ENCODE measurements at places on chromosomes 12 and 14.

DNA sequence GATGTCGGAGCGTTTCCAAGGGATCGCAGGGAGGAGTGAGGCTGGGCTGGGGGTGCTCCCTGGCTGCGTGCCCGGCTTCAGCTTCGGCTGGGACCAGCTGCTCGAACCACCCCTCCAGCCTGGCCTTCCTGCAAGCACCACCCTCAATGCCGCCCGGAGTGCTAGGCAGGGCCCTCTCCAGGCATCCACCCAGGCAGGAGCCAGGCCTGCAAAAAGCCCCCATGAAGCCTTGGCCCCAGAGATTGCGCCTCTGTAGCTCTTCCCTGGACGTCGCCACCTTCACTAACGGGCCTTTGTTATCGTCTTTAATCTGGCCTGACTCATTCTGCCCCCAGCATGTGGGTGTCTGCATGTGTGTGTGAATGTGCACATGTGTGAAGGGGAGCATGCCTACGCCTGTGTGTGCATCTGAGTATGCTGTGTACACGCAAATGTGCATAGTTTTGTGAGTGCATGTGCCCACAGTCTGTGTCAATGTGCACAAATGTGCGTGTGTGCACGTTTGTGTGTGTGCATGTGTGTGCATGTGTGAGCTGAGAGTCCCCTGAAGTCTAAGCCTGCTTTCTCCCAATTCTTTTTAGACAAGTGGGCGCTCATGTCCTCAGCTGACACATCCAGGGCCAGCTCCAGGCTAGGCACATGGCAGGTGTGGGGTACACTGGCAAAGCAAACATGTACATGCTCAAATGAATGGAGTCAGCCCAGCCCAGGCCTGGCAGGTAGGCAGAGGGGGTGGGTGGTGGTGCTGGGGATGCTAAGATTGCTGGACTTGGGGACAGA, 195.4 kb upstream of the C14orf180 start:
- DNase-seq, result no peak

DNA sequence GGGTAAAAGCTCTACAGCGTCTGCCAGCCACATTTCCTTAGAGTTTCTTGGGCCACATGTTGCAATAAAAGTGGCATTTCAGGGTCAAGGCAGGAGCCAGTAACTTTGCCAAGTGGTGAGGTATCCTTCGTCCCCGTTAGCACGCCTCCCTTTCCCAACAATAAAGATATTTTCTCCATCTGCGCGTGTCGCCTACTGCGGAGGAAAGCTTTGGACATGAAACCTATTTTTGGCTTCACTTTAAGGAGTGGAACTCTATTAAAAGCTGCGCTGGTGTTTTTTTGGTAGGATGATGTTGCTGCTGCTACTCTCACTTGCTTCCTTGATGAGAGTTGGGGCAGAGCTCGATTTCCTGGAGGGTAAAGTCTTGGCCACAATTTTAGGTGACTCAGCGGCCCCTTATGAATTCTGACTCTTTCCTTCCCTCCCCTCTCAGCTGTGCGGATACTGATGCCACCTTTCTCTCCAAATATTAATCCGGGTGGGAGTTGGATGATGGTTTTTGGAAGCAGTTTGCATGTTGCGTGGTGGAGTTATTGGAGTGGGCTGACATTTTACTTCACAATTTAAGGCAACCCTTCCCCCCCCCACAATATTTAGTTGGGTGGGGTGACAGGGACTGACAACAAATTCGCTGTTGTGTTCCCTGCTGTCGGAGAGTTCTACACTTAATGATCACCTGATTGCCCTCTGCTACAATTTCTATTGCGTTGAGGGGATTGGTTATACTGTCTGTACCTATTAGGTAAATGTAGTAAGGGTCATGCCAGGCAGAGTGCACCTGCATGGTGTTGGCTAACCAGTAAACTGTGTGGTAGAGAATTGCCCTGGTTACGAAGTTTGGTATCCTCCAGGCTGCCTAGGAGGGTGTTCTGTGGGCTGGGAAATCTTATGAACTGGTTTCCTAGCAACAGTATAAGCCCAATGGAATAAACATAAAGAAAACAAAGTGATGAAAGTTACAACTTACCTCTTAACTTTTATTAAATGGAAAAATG, 1.1 kb downstream of the CCDC91 start:
- no peak for DNase-seq

DNA sequence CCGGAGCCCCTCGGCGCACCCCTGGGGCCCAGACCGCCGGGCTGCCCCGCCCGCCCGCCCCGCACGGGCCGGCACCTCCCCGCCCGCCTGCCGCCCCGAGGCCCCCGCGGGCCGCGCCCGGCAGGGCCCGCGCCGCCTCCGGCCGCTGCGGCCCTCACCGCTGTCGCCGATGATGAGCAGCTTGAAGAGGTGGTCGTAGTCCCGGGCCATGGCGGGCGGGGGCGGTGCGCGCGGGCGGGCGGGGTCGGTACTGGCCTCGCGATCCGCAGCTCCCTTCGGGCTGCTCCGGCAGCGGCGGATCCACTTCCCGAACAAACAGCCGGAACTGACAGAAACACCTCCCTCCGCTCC, at the start of gene RAB35:
TSS of gene RAB35 (minus strand) at position 313 of the 351 bp plus-strand sequence. CDS start at position 210, 103 bp downstream.
- no peak for DNase-seq

DNA sequence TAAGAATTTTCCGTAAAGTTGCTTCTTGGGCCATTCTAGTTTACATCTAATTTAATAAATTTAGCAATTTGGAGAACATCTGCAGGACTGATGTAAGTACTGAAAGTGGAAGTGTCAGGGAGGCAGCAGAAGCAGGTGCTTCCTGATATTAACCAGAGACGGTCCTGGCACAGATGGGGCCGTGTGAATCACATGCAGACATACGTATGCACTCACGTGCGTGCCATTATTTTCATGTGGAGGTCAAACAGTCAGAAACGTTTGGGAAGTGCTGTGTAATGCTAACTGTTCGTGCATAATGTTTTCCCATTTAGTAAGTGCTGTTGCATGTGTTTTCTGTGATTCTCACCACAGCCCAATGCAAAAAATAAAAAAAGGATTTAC, 87.8 kb upstream of the DYNC1H1 start:
- peak; percentile 79 for DNase-seq

- no peak for DNase-seq
Observed at GRCh38 chr14:104580961-104581360, 1.4 kb downstream of the C14orf180 start.

GRCh38 chr12:112370199-112370598, 12.0 kb downstream of the HECTD4 start:
- no peak for DNase-seq

DNA sequence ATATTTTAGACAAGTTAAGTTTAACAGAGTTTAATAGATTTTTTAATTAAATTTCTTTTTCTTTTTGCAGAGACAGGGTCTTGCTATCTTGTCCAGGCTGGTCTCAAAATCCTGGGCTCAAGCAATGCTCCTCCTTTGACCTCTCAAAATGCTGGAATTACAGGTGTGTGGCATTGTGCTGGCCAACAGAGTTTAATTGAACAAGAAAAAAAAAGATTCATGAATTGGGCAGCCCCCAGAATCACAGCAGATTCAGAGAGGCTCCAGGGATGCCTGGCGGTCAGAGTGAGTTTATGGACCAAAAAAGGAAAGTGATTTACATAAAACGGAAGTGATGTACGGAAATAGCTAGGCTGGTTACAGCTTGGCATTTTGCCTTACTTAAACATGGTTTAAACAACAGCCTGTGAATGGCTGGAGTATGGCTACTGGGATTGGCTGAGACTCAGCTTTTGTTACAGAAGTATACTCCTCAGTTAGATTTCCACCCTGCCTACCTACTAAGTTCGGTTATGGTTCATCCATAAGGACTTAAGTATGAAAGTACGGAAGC, 14.5 kb upstream of the TESPA1 start:
- no peak for DNase-seq

DNA sequence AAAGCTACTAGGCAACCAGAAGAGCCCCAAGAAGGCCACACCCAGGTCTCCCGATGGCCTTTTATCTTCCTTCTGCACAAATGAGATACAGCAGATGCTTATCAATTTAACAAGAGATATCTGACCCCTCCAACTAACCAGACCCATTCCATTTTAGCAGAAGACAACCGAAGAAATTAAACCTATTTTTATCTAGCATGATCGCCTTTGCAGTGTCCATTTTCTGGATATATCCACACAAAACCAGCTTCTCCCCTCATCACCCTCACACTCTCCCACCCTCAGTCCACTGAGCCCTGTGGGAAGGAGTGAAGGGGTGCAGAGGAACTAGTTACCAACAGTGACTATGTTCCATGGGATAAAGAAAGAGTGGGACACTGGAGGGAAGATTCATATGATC, 20.9 kb upstream of the DHRS4 start:
- no peak for DNase-seq

GRCh38 chr14:95200404-95200803, 43.1 kb upstream of the DICER1 start:
- DNase-seq, result no peak

- no peak for DNase-seq
Observed at GRCh38 chr14:37170993-37171392, 1.4 kb downstream of the SLC25A21 start.

DNA sequence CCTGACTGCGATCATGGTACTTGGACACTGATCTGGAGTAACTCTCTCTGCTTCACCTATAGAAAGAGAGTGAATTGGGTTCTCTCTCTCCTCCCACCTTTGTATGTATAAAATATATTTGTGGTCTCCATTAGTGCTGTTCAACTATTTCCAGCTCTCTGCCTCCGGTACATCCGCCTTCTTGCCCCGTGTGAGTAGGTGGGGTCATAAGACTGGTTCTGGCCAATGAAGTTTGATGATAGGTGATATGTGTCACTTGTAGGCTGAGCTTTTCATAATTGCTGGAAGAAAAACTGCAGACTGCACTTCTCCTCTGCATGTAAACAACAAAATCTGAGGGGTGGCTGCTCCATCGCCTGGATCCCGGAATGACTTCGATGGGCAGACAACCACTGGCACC, 210.4 kb downstream of the EXOC5 start:
- no peak for DNase-seq

- DNase-seq, result no peak
Observed at GRCh38 chr12:27394676-27395075, 51.9 kb upstream of the SMCO2 start.

GRCh38 chr12:121334513-121335343, 17.5 kb downstream of the ANAPC5 start:
- peak; percentile 25 for DNase-seq

- DNase-seq, result no peak
Observed at GRCh38 chr12:58186914-58187313, 245.5 kb downstream of the ATP23 start.

DNA sequence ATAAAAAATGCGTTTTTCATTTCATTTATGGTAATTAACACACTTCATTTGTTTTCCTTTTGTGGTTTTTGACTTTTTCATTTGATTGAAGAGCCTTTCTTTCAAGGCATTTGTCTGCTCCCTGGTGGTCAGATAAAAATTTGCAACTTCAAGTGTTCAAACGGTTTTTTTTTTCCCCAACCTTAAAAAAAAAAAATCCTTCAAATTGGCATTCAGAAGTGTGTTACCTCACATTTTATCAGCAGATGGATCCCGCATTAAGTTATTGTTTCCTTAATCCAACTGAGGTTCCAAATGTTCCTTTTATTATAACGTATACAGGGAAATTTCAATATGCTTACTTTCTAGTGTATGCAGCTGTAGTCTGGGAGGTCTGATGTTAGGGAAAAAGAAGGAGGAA, 47.2 kb downstream of the MYF5 start:
- DNase-seq, result no peak

DNA sequence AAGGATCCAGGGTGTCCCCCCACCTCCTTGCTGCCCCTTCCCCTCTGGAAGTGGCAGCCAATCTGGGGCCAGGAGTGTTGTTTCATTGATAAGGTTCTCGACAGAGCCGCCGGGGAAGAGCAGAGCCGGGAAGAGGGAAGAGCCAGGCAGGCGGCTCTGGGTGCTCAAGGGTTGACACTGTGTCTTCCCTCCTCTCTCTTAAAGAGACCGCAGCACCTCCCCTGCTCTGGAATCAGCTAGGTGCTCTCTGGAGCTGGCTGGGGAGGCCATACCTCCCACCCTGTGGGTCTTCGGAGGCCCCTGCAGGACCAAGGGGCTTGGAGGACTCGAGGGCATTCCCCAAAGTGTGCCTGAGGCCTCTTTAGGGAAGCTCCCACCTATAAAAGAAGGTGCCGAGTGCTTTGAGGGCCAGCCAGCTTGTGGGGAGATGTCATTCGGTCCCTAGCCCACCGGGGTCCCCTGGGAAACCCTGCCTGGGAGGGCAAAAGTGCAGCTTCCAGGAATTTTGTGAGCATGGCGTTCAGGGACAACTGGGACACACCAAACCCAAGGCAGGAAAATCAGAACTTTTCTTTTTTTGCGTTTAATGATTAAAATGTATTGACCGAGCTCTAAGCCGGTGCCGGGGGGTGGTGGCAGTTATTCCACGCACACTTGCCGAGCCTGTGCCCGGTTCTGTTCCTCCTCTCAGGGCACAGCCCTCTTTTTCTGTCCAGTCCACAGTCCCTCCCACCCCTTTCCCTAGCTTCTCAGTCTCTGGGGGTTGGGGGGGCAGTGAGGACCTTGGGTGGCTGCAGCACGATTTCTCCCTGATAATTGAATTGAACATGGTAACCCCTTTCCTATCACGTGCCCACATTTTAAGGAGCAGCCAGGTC, 3.0 kb downstream of the SETD1B start:
- no peak for DNase-seq

GRCh38 chr12:68831751-68832503, 23.9 kb downstream of the MDM2 start:
- no peak for DNase-seq

GRCh38 chr14:25090256-25090655, 40.3 kb upstream of the STXBP6 start:
- no peak for DNase-seq

DNA sequence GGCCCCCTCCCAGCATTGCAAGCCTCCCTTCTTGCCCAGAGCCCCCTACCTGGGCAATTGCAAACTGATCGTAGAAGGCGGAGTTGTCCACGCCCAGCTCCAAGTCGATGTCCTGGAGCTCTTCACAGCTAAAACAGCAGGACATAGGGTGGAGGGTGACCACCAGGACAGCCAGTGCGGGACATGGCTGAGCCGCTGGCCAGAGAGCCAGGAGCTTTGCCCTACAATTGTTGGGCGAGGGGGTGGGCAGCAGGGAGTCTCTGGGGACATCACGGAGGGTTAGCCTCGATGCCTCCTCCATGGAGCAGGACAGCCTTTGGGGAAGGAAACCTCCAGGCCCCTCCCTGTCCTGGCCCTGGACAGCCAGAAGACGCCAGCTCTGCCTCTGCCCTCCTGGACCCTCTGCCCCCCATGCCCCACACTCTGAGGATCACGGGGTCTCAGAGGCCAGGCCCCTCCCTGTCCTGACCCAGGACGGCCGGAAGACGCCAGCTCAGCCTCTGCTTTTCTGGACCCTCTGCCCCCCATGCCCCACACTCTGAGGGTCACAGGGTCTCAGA, 9.4 kb downstream of the TMEM179 start:
- no peak for DNase-seq

DNA sequence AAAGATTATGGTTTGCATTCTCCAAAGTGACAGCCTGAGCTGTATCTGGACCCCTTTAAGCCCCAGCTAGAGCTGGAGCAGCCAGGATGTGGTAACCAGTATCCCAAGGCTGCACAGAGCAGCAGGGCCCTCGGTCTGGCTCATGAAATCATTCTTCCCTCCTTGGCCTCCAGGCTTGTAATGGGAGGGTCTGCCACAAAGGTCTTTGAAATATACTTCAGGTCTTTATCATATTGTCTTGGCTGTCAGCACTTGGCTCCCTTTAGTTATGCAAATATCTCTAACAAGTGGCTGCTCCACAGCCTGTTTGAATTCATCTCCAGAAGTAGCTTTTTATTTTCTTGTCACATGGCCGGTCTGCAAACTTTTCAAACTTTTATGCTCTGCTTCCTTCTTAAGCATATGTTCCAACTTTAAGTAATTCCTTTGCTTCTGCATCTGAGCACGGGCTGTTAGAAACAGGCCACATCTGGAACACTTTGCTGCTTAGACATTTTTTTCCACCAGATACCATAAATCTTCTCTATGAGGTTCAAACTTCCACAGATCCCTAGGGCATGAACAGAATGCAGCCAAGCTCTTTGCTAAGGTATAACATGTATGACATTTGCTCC, 663.4 kb upstream of the MIS18BP1 start:
- DNase-seq, result no peak
